T-helper 2 cell (primary cell): ENCODE measurements at places on chromosomes 3 and 15.
A peak's percentile ranks its signal among the peaks of the same experiment; 100 is the strongest.

GRCh38 chr3:14248477-14248848, 69.8 kb downstream of the LSM3 start:
- no peak for DNase-seq

DNA sequence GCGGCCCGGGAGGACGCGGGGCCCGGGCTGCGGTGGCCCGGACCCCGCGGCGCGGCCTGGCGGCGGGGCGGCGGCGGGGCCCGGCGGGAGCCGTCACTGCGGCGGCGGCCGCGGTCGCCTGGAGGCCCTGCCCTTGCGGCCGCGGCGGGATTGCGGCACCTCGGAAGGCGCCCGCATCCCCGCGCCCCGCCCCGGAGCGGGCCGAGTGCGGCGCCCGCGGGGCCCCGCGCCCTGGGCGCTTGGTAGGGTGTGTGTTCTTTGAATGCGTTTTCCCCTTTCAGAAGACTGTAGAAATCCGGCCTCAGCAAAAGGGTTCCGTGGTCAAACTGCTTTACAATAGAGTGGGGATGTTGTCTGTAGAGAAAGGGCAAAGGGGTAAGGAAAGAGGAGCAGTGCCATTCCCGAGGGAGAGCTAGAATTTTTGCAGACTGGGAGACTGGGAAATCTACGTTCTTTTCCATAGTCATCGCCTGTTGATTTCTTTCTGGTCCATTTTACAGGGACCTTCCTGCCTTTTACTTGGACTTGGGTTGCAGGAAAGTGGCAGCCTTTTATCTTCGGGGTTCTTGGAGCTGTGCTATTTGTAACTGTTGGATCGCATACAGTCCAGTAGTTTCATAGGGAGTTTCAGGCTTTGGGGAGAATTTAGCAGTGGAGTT, 630 bp downstream of the SNRK start:
- DNase-seq = peak; percentile 13

DNA sequence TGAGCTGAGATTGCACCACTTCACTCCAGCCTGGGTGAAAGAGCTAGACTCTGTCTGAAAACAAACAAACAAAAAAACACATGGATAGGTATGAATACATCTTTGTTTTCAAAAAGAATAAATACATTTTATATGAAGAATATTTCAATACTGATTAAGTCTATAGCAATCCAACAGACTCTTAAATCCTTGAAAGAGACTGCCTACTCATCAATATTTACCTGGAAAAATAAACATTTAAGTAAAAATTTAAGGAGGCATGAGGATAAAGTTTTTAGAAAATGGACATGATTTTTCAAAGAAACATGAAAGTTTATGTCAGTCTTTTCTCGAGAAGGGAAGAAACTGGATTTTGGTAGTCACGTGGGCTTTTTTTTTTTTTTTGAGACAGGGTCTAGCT, 5.4 kb downstream of the NKIRAS1 start:
- no peak for DNase-seq

- no peak for DNase-seq
These were observed 117.5 kb downstream of the PDCD6IP start for GRCh38 chr3:33915796-33916546.

DNA sequence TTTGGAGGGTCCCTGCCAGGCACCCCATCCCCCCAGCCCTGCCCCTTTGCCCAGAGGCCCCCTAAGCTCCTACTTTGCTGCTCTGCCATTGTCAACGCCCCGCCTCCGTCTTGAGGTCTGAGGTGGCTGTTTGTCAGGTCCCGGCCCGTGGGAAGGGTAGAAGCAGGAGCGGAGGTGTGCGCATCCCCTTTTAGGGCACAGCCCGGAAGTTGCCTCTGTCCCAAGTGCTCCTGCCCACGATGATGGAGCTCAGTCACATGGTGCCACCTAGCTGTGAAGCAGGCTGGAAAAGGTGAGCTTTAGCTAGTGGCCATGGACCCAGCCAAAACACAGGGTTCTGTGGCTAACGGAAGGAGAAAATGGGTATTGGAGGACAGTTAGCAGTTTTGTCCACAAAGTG, 28.5 kb upstream of the LCTL start:
- DNase-seq = no peak

DNA sequence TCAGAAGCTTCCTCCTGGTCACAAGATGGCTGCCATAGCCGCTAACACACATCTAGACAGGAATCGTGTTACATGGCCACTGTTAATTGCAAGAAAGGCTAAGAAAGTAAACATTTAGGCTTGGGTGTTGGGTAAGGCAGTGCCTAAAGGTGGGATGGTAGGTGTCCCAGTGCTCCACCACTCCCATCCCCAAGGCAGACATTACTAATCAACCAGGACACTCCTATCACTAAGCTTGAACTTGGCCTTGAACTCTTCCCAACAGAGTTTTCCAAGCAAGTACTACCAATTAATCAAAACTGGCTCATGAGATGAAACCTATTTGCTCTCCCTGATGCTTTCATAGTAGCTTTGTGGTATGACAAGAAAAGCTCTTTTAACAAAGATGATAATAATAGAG, 37.9 kb upstream of the C3orf80 start:
- peak; percentile 18 for DNase-seq

- DNase-seq = no peak
These were observed 808 bp downstream of the ARRDC4 start for GRCh38 chr15:97961067-97961954.

DNA sequence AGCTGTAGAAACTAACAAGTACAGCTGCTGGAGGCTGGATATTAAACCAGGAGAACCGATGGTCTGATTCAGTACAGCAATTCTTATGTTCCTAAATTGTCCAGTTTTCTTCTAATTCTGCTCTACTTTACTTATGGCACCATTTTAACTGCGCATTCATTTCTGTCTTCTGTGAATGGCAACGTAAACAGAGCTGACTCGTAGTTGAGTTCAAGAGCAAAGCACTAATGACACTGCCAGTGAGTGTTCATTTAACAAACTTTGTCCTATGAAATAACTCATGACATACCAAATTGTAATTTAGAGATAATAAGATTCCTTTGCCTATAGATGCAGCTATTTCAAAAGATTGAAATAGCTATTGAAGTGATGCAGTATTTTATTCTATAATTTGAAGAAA, 48.7 kb downstream of the BCHE start:
- no peak for DNase-seq

- DNase-seq = no peak
These were observed 92.8 kb upstream of the BCL6 start for GRCh38 chr3:187838016-187838540.

- DNase-seq = no peak
These were observed 123.0 kb downstream of the PTPRG start for GRCh38 chr3:61684386-61684785.
